ENCODE measurements at places on chromosomes 1 and 21. TPM values are rescaled to one million over a fixed set of nuclear protein-coding genes. Genes with fewer than 3 reads are reported as not detected.

GRCh38 chr1:210677533-210677932 is 348.8 kb downstream of the HHAT start:
- no peak overlapping the region for H3K4me3 ChIP-seq
- no peak for DNase-seq
- no peak overlapping the region for H3K27ac ChIP-seq

ACKR1 gene
- 12.1 TPM for total RNA-seq

- H3K4me1 ChIP-seq = no peaks in the 10 kb centered on the region
- H3K27me3 ChIP-seq = no peaks in the 10 kb centered on the region
- no peak overlapping the region for H3K27ac ChIP-seq
- H3K36me3 ChIP-seq = no peaks in the 10 kb centered on the region
- no peak overlapping the region for H3K4me3 ChIP-seq
These were observed 99.1 kb upstream of the ERG start for GRCh38 chr21:38597421-38597820.

- peaks cover 17% of the 10 kb centered on the region for H3K4me1 ChIP-seq
- no peaks in the 10 kb centered on the region for H3K36me3 ChIP-seq
- no peak for DNase-seq
- no peaks in the 10 kb centered on the region for H3K27me3 ChIP-seq
- H3K27ac ChIP-seq = no peak overlapping the region
These were observed 96.3 kb upstream of the SLC44A3 start for GRCh38 chr1:94723894-94724293.

DNA sequence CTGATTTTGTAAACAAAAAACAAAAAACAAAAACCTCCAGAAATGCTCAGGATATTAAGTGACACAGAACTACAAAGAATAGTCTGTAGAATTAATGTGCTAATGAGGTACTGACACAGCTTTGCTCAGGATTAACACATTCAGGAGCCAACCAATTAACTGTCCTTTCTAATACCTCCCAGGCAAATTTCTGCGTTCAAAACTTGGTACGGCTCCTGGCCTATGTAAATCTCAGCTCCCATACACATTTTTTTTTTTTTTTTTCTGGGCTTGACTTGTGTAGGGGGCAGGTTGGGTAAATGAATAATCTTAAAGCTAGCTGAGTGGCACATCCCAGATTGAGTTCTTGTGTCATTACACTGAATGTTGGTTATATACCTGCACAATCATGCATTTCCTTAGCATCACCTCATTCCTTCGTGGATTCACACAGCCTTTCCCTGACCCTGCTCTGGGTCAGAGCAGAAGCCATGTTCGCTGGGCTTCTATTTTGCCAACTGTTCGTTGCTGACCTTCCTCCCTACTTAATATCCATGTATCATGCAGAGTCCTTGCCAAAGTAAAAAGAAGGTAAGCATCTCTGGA is 12.6 kb upstream of the IER5 start:
- no peak overlapping the region for H3K27ac ChIP-seq
- H3K36me3 ChIP-seq = no peaks in the 10 kb centered on the region
- no peaks in the 10 kb centered on the region for H3K27me3 ChIP-seq

GRCh38 chr1:67110352-67110751 is 24.4 kb downstream of the C1orf141 start:
- H3K4me1 ChIP-seq = no peaks in the 10 kb centered on the region
- no peaks in the 10 kb centered on the region for H3K36me3 ChIP-seq
- H3K4me3 ChIP-seq = no peak overlapping the region
- no peak overlapping the region for H3K27ac ChIP-seq

GRCh38 chr1:244231193-244231571 is 180.1 kb downstream of the ZBTB18 start:
- no peaks in the 10 kb centered on the region for H3K36me3 ChIP-seq
- H3K27me3 ChIP-seq = no peaks in the 10 kb centered on the region
- H3K4me3 ChIP-seq = no peak overlapping the region
- no peak for DNase-seq
- H3K4me1 ChIP-seq = peaks cover 9% of the 10 kb centered on the region

ATP6V1G3 gene
- not detected for total RNA-seq

DUSP10 gene
- 17.2 TPM for total RNA-seq

IL19 gene
- not detected for total RNA-seq

TMPRSS15 gene
- not detected for total RNA-seq

GRCh38 chr1:68600049-68600661 is 103.3 kb upstream of the DEPDC1 start:
- no peaks in the 10 kb centered on the region for H3K27me3 ChIP-seq
- H3K36me3 ChIP-seq = no peaks in the 10 kb centered on the region
- DNase-seq = peak; percentile 21
- H3K27ac ChIP-seq = no peak overlapping the region
- no peak overlapping the region for H3K4me3 ChIP-seq

- no peaks in the 10 kb centered on the region for H3K27me3 ChIP-seq
- peak; percentile 83 for DNase-seq
- no peaks in the 10 kb centered on the region for H3K36me3 ChIP-seq
- no peak overlapping the region for H3K4me3 ChIP-seq
- no peak overlapping the region for H3K27ac ChIP-seq
These were observed 29.9 kb upstream of the TMEM61 start for GRCh38 chr1:54950369-54951163.

DNA sequence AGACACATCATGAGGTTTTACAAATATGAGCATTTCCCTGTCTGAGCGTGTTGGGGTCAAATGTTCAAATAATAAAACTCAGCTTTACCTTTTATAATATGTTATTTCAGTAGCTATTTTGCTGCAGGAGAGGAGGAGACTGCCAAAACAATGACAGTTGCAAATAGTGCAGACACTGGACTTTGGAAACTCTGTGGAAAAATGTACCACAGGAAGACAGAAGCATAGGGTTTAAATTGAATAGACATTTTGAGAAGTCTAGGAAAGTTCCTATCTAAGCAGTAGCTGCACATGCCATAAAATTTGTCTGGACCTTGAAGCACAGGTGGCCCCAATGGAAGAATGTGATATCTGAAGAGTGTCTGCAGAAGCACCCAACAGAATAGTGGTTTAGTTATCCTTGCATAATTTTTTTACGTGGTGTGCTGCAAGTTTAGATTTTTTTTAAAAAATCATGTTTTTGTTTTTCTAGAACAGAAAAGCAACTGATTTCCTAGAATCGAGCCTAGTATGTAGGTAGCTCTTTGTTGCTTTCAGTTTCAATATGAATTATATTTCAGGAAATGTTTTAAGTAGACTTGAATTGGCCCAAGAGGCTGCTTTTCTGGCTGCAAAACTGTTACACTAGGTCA is 14.0 kb upstream of the GBP5 start:
- no peaks in the 10 kb centered on the region for H3K36me3 ChIP-seq
- no peaks in the 10 kb centered on the region for H3K27me3 ChIP-seq
- H3K4me1 ChIP-seq = peaks cover 9% of the 10 kb centered on the region
- H3K27ac ChIP-seq = no peak overlapping the region
- H3K4me3 ChIP-seq = no peak overlapping the region
- no peak for DNase-seq

- H3K4me3 ChIP-seq = no peak overlapping the region
- peaks cover 26% of the 10 kb centered on the region for H3K36me3 ChIP-seq
- no peak for DNase-seq
- H3K27ac ChIP-seq = no peak overlapping the region
These were observed 5.9 kb downstream of the HMGN2 start for GRCh38 chr1:26478159-26478558.

- DNase-seq = peak; percentile 7
- no peaks in the 10 kb centered on the region for H3K36me3 ChIP-seq
- peaks cover 9% of the 10 kb centered on the region for H3K27me3 ChIP-seq
- H3K27ac ChIP-seq = no peak overlapping the region
- H3K4me1 ChIP-seq = no peaks in the 10 kb centered on the region
These were observed 5.7 kb upstream of the TTLL10 start for GRCh38 chr1:1167841-1168450.

- H3K27me3 ChIP-seq = no peaks in the 10 kb centered on the region
- no peaks in the 10 kb centered on the region for H3K36me3 ChIP-seq
- H3K4me3 ChIP-seq = no peak overlapping the region
- no peaks in the 10 kb centered on the region for H3K4me1 ChIP-seq
- H3K27ac ChIP-seq = no peak overlapping the region
These were observed 246.9 kb upstream of the LRRC7 start for GRCh38 chr1:69320757-69321211.

All from lung (tissue), 17 donors.